ENCODE measurements at places on chromosomes 3 and 15. TPM values are rescaled to one million over a fixed set of nuclear protein-coding genes. Genes with fewer than 3 reads are reported as not detected.

The ATP8B4 gene
- 3.5 TPM for polyA plus RNA-seq

The P3H2 gene
- polyA plus RNA-seq: 93.0 TPM

The ITPKA gene
- polyA plus RNA-seq: 0.42 TPM

The SPTSSB gene
- polyA plus RNA-seq: 3.0 TPM

GRCh38 chr3:155594526-155595187 lies 150.2 kb downstream of the PLCH1 start:
- DNase-seq: no peak

GRCh38 chr15:73870700-73871408 lies 2.5 kb upstream of the TBC1D21 start:
- DNase-seq: no peak

- DNase-seq: no peak
These were observed 620.3 kb downstream of the FHIT start for GRCh38 chr3:60630953-60631352.

GRCh38 chr3:160225176-160226025 lies at the start of gene C3orf80:
TSS of gene C3orf80 (plus strand) at chr3:160225422. CDS start at chr3:160225636, 214 bp downstream.
- no peak for DNase-seq

DNA sequence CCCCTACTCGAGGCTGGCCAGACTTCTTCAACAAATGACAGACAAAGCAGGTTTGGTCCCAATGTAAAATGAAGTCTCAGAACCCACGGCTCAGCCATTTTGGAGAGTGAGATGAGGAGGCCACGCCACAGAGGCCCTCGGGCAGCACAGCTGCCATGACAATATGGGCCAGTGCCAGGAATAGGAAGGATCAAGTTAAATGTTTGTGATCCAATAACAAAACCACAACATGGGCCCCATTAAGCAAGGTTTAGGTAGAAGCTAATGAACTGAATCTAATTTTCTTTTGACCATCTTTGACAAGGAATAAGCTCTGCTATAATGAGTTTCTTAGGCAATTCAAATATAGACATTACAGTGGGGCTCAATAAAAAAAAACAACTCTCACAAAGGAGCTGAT lies 52.6 kb downstream of the RFTN1 start:
- DNase-seq: no peak

- no peak for DNase-seq
These were observed 89.2 kb downstream of the TAMM41 start for GRCh38 chr3:11757441-11757875.

- DNase-seq: no peak
These were observed 236.2 kb downstream of the NR1D2 start for GRCh38 chr3:24181256-24181655.

DNA sequence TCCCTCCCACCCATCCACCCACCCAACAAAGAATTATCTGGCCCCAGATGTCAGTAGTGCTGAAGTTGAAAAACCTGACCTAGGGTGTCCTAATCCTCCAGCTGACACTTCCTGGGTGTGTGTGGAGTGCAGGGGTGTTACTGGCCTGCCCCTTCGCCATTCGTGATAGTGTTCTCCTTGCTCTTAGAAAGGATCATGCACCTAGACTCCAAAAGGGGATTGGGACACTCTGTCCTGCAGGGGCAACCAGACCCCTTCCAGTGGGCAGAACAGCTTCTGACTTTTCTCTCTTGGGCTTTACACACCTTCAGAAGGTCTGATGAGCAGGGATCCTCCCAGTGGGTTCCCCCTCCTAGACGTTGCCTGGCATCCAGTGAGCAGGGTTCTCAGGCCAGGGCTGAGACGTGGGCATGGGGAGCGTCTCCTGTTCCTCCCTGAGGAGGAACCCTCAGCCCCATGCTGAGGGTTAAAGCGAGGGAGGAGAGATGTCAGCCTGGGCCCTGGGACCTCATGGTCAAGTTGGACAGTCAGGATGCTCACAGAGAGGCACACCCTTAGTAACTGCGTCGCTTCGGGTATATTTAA lies 75.0 kb downstream of the AAGAB start:
- DNase-seq: no peak

DNA sequence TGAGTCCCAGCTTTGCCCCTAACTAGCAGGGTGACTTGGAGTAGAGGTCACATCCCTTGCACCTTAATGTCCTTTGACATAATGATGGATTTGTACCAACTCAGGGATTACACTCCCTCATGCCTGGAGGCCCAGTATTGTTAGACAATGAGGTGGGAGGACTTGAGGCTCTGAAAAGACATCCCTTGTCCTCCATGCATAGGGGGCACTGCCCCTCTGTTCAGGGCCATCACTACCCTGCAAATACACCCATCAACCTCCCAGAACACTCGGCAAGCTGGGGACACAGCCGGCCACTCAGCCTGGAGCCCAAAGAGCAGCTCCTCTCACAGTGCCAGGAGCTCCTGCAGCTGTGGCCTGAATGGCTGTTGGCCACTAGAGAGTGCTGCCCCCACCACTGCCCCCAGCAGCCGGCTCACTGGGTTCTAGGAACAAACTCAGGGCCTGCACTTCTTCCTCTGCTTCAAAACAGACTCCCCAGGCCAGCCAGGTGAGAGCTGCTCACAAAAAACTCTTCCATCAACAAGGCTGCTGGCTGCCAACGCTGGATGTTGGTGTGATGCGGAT lies 90.2 kb downstream of the GABRB3 start:
- DNase-seq: no peak

DNA sequence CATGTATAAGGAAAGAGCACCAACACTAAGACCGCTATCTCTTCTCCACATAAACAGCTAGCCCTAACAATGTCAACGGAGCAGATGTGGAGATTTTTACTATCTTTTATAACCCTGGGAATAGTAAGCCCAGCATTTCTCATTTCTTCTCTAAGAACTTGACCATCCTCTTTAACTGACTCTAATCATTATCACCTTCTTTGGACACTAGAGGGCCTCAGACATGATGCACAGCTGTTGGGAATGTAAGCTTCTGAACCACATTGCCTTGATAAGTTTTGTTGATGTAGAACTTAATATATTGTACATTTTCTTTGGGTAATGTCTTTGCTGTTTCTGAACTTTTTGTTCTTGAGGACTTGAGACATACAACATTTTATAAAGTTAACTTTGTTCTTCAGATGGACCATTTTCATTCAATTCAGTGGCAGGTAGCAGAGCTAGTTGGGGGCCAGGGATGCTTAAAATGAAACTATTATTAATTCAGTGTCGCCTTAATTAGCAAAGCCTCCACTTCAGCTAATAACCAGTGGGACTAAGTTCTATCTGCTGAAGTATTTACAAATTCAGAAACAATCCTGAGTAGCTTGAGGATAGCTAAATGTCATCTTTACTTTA lies 9.6 kb upstream of the TAGLN3 start:
- DNase-seq: no peak

DNA sequence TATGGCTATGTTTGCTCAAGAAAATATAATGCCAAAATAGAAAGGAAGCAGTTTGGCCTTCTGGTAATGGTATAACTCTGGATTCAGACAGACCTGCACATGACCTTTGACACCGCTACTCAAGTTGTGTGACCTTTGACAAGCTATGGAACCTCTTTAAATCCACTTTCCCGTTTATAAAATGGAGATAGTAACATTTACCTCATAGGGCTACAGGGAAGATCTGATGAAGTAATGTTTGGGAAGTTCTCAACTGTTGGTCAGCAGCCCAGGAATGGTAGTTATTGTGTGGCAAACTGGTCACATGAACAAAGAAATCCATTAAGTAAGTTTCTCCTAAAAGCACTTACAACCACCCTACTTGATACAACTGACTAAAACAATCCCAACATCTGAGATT lies 95.1 kb upstream of the PHLDB2 start:
- no peak for DNase-seq

DNA sequence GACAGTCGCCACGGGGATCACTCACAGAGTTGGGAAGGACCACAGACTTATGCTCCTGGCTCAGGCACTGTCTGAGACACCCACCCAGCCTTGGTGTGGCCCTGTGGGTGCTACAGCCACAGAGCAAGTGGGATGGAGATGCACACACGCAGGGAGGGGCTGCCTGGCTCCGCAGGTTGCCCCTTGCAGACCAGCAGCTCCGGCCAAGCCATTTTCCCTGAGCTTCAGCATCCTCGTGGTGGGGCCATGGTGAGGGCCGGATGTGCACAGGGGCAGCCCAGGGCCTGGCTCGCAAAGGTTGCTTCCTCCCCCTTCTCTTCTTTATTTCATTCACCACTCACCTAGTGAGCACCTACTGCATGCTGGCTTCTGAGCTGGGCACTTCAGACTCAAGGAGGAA lies 55.4 kb upstream of the GRIP2 start:
- DNase-seq: no peak

GRCh38 chr3:16056217-16056616 lies 118.3 kb upstream of the GALNT15 start:
- no peak for DNase-seq

DNA sequence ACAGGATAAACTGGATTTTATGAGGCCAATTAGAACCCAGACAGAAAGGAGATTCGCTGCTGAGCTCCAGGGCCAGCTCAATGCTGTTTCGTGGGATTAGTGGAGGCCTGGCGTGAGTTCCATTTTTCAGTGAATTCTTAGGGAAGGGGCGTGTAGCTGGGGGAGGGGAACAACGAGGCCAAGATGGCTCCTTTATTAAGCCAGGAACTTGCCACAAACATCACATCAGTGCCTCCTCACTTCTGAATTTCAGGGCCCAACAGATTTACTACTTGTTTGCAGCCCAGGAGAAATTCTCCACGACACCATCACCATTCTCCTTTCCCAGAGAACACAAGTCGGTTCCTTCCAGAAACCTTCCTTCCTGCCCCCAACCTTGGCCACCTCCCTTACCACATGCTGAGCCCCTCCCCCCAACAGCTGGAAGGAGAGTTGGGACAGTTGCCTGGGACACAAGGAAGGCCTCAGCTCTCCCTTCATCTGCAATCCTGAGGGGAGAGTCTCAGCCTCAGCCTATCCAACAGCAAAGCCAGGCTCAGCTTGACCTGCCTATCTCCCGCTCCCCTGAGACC lies 5.8 kb downstream of the IGDCC4 start:
- no peak for DNase-seq

- no peak for DNase-seq
These were observed 28.8 kb upstream of the MEX3B start for GRCh38 chr15:82074610-82075009.

DNA sequence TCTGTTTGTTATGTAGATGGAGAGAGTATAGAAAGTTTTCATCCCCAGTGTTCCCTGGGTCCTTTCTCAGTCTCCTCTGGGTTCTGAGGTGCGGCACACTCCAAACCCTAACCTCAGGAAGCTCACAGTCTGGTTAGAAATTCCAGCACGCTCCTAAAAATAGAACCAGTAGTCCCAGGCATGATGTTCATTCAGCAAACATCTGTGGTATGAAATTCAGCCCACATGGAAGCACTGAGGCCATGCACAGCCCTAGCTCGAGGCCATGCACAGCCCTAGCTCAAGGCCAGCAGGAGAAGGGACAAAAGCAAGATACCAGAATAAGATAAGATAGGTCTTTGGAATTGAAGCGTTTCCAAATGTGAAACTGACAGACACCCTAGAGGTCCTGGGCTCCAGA lies 82.3 kb upstream of the OXTR start:
- DNase-seq: no peak

GRCh38 chr15:35673093-35673684 lies 127.2 kb upstream of the DPH6 start:
- no peak for DNase-seq

GRCh38 chr15:48718646-48719045 lies 73.1 kb upstream of the FBN1 start:
- no peak for DNase-seq

DNA sequence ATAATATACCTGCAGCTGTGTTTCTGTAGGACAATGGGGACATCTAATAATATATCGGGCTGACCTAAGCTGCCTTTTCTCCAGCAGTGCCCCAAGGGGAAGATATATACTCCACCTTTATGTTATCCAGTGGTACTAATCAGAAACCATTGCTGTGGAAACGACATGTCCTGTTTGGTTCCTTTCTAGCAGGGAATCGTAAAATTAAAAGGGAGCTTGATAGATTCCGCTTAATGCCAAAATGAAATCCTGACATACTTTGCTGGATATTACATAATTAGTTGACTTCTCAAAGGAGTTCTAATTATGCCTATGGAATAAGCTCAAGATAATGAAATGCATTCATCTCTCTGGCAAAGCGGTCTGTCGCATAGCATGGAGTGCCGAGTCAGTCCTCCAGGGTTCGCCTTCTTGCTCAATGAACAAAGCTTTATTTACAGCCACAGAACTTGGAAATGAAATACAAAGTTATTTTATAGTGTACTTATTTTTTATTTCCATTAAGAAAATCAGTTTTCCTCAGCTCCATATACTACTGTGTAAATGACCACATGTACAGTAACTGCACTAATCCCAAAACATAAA lies 262.8 kb downstream of the LRTM1 start:
- DNase-seq: no peak

GRCh38 chr3:179558742-179559364 lies 3.9 kb upstream of the ACTL6A start:
- no peak for DNase-seq
